ENCODE measurements at places on chromosomes 1 and 21.

- DNase-seq, result no peak
Observed at GRCh38 chr1:213675043-213675442, 312.7 kb upstream of the PROX1 start.

DNA sequence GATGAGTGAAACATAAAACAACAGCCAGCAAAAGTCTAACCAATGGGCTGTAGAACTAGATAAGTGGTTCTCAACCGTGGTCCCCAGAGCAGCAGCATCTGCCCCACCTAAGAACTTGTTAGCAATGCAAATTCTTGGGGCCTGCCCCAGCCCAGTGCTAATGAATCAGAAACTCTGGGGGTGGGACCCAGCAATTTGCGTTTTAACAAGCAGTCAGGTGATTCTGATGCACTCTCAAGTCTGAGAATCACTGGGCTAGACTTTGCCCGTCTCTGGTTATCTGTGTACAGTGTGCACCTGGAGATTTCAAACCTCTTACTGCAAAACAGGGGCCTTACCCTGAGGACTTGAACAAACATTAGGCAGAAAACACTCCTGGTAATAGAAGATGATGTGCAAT, 66.5 kb downstream of the PLXNA2 start:
- no peak for DNase-seq

- peak; percentile 36 for DNase-seq
Observed at GRCh38 chr1:176174108-176174507, 33.0 kb downstream of the COP1 start.

- DNase-seq, result peak; percentile 63
Observed at GRCh38 chr1:90721210-90722194, 4.4 kb upstream of the BARHL2 start.

DNA sequence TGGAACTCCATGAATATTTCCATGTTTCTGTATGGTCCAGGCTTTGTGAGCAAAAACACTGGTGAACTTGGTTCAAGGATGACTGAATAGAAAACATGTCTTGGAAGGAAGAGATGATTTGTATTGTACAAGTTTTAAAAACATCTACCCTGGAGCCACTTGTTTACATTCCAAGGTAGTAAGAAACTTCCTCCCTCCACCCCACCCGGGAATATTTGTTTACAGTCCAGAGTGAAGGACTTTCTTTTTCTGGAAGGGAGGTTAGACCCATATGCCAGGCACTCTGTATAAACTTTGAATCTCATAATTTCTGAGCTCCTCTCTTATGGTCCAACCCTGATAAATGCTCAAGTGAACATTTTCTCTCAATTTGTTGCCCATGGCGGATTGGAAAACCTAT, 323.3 kb upstream of the LYPLAL1 start:
- peak; percentile 28 for DNase-seq

DNA sequence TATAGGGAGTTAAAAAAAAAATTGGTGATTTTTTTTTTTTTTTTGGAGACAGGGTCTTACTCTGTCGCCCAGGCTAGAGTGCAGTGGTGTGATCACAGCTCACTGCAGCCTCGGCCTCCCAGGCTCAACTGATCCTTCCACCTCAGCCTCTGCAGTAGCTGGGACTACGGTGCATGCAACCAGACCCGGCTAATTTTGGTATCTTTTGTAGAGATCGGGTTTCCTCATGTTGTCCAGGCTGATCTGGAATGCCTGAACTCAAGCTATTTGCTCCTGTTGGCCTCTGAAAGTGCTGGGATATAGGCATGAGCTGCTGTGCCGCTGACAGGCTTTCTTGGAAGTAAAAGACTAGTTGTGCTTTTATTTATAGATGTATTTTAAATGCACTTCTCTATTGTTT, 3.0 kb downstream of the CDC42 start:
- DNase-seq, result no peak

- DNase-seq, result no peak
Observed at GRCh38 chr1:44903011-44903680, 60.1 kb upstream of the PTCH2 start.

- DNase-seq, result no peak
Observed at GRCh38 chr1:100927276-100927675, 31.4 kb downstream of the SLC30A7 start.

DNA sequence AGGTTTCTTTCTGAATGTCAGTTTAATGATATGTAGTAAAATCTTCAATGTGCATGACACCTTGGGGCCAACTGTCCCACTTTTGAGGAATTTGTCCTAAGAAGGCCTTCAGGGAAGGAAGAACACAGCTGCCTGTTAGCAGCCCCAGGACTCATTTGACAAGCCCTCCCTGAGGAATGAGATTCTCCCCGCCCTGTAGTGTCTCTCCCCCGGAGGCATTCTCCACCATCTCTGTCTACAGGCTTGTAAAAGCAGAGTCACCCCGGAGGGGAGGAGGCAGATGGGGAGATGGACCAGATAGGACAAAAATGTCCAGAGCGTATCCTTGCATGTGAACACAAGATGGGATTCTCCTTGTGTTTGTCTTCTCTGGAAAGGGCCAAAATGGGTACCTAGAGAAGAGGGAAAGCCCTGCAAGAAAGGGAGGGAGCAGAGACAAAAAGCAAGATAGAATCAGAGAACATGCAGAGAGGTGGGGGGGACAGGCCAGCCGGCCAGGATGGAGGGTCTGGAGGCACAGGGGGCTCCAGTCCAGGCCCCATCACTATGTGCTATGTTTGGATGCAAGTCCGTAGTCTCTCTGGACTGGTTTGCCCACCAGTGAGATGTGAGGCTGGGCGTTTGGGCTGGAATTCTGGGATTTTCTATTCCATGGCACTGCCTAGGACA, 12.0 kb upstream of the WNT3A start:
- DNase-seq, result no peak

DNA sequence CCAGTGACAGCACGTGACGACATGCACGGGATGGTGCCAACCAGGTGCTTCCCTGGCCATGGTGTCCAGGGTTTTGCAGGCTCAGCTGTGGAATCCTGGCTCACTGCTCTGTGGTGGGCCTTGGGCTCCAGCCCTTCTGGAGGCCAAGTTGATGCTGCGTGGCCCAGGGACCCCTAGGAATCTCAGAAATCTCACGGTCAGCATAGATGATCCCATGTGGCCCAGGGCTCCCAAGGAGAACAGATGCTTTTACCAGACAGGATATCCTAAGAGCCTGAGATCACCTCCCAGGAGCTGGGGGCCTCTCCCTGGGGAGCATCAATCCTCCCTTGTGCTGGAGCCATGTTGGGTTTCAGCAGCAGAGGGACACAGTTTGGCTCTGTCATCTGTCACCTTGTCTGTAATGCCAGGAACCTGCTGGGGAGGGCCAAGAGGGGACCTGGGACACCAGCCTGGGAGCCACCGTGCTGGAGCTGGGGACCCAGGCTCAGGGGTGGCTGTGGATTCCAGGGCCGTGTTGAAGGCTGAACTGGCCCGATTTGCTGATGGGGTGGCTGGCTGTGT, 63.9 kb downstream of the TRIM11 start:
- DNase-seq, result no peak

GRCh38 chr1:156705918-156706656, 704 bp upstream of the CRABP2 start:
- DNase-seq, result peak; percentile 57

DNA sequence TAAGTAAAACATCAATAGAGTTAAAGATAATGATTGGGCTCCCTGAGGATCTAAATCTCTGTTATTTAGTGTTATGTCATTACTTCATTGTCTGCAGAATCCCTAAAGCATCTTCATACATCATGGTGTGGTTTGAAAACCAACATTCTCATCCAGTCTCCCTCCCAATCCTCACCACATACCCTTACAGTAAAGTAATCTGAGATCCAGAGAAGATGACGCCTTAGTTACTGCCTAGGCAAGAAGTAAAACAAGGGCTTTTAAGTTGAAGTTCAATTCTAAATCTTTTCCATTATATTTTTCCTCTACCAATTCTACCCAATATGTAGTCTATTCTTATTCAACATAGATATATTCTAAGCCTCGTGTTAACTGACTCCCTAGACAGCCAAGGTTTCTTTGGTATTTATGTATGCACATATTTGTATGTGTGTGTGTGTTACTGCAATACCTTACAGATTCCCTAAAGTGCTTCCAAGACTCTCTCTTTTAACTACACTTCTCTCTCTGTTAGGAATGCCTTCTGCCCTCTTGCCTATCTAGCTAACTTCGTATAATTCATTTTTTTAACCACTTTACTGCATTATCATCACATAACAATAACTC, 17.3 kb downstream of the DPH5 start:
- DNase-seq, result no peak

- peak; percentile 23 for DNase-seq
Observed at GRCh38 chr21:41961282-41961701, 7.5 kb upstream of the C2CD2 start.

DNA sequence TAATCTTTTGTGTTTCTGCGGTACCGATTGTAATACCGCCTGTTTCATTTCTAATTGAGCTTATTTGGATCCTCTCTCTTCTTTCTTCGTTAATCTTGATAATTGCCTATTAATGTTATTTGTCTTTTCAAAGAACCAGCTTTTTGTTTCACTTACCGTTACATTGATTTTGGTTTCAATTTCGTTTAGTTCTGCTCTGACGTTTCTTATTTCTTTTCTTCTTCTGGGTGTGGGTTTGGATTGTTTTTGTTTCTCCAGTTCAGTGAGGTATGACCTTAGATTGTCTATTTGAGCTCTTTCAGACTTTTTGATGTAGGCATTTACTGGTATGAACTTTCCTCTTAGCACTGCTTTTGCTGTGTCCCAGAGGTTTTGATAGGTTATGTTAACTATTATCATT, 9.4 kb downstream of the OR2M2 start:
- no peak for DNase-seq

GRCh38 chr21:24716281-24716918, 890.9 kb downstream of the MRPL39 start:
- no peak for DNase-seq

GRCh38 chr1:117346206-117346928, 20.9 kb upstream of the MAN1A2 start:
- DNase-seq, result peak; percentile 32

DNA sequence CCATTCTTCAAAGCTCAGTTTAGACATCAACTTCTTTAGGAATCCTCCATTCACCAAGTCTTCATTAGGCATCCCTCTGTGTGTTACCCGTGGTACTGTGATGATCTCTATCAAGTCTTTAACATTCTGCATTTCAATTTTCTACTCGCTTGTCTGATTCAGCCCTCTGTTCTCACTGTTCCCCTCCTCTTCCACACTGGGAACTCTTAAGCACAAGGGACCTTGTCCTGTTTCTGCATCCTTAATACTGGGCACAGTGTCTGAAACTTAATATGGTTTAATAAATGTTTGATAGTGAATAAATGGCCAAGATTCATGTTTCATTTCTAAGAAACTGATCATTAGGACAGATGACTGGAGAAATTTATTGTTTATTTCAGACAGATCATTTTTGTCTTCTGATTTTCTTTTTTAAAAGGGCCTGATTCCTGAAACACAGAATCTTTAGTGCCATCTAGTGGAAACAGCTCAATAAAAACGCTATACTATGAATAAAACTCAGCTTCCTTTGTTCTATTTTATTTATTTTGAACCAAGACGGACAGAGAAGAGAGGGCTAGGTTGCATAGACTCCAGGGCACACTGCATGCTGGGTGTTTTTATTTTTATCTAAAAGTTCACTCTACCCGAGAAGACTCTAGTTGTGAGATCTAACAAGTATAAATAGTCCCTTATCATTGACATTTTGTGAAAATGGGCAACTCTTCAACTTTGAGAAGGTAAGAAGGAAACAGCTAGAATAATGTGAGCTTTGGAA, 7.0 kb upstream of the TRIM45 start:
- peak; percentile 56 for DNase-seq

- DNase-seq, result peak; percentile 59
Observed at GRCh38 chr1:218711884-218712674, 366.9 kb downstream of the TGFB2 start.

DNA sequence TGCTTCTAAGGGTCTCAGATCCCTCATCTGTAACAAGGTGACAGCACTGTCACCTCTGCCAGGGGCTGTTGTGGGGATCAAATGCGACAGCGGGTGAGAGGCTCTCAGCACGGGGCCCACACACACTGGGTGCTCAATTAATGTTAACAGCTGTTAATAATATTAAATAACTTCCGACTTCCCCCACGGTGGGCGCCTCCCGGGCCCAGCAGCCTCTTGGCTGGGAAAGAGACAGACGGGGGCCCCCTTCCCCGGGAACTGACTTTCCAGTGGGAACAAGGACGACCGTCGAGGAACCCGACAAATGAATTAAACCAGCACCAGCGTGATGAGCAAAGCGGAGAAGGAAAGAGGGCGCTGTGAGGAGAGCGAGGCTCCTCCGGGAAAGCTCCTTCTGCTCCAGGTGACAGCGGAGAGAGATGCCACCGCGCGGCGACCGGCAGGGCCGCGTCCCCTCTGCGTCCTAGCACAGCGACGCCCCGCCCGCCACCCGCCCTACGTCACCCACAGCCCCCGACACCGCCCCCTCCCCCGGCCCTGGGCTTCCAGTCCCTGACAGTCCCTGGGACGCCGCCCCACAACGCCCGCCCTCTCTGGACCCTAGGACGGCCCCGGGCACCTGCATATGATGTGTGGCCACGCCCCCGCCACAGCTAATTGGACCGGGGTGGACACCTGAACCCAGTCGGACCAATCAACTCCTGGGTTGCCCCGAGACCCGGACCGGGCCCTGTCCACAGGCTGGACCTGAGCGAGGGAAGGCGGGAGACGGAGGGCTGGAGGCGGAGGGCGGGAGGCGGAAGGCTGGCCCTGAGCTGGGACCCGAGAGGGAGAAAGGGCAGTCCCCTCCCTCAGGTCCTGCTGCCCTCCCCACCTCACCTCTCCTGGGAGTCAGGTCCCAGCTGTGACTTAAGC, 38.2 kb downstream of the MATN1 start:
- no peak for DNase-seq

DNA sequence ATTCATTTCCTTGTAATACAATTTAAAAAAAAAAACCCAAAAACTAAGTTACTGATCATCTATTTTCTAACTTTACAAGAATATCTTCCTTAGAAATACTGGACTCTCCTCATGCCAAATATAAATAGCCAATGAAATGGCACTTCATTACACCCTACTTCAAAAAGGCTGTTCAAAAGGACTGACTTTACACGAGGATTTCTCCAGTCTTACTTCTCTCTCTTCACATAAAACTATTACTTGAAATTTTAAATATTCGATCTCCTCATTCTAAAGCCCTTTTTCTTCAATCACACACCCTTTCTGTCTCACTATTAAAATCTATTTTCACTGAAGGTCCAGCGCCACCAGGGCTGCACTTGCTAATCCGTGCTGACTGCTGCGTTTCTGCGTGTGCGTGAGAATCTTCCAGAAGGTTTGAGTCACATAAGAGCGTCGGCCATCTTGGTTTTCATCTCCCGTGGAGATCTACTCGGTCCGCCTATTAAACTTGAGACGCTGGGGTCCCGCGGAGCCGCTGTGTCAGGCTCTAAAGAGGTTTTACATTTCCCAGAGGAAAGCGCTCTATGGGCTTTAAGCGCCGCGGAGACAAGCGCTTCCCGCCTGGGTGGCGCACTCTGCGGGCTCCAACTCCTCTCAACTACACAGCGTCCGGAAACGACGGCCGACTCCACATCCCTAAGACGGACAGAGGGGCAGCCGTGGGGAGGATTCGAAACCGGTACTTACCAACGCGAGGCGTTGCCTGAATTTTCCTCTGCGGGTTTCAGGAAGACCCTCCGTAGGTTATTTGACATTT, 631 bp downstream of the LRIF1 start:
- DNase-seq, result peak; percentile 86

GRCh38 chr1:47935856-47936255, 61.3 kb downstream of the TRABD2B start:
- no peak for DNase-seq
